Stimulated activated CD8-positive, alpha-beta memory T cell treated with anti-CD3 and anti-CD28 coated beads, Interleukin-12 subunit alpha, Interleukin-12 subunit beta, amount 100 ng/mL, for 1 hour (primary cell): ENCODE measurements at places on chromosomes 2 and 18.

DNA sequence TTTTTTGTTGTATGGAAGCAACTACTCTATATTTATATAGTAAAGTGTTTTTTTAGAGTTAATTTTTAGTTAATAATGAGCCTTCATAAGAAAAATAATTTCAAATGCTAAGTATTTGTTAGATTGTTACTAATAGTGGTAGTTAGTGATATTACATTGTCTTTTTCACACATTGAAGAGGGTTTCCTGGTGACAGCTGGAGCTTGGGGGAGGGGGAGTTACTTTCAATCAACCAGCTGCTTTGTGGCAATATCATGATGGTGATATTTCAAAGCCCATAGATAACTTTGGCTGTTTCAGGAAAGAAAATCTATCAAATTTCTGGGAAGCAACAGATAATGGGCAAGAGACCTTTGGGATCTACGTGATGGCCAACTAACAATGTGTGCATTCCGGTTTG, 4.1 kb downstream of the RHBDD1 start:
- DNase-seq = no peak

GRCh38 chr2:81324046-81324445, 1019.5 kb upstream of the LRRTM1 start:
- DNase-seq = no peak

DNA sequence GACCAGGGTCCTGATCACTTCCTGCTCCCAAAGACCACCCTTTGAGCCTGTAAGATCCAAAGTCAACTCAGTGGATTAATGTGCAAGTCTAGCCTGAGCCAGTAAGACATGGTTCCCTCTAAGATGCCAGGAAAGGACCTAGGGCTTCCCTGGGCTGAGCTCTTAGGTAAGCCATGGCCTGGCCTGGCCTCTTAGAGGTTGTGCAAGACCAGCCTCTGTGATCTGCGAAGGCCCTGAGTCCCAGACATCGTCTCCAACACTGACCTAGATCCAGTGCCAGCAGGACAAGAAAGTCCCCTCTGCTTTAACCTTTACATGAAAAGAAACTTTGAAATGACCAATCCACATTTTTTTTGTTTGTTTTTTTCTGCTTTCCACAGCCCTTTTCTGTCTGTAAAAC, 73.6 kb upstream of the CYP1B1 start:
- no peak for DNase-seq

- DNase-seq = no peak
Observed at GRCh38 chr18:22318745-22319407, 98.8 kb downstream of the CTAGE1 start.

- peak; percentile 69 for DNase-seq
Observed at GRCh38 chr2:126776692-126777619, 121.0 kb downstream of the GYPC start.

DNA sequence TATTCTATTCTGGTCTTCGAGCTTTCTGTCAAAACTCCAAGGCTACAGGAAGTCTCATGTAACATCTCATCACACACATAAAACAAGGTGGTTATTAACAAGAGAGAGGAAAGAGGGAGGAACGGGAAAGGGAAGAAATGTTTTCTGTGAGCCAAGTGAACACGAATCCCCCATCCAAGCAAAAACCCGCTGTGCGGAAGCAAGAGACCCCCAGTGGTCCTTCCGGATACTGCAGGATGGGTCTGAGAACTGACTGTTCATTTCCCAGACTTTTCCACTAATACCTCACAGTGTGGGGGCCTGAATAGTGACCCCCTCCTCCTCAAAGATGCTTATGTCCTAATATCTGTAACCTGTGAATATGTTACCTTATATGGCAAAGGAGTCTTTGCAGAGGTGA, 19.0 kb upstream of the DIPK1C start:
- no peak for DNase-seq

GRCh38 chr2:18435426-18436037, 124.9 kb downstream of the RDH14 start:
- DNase-seq = no peak

DNA sequence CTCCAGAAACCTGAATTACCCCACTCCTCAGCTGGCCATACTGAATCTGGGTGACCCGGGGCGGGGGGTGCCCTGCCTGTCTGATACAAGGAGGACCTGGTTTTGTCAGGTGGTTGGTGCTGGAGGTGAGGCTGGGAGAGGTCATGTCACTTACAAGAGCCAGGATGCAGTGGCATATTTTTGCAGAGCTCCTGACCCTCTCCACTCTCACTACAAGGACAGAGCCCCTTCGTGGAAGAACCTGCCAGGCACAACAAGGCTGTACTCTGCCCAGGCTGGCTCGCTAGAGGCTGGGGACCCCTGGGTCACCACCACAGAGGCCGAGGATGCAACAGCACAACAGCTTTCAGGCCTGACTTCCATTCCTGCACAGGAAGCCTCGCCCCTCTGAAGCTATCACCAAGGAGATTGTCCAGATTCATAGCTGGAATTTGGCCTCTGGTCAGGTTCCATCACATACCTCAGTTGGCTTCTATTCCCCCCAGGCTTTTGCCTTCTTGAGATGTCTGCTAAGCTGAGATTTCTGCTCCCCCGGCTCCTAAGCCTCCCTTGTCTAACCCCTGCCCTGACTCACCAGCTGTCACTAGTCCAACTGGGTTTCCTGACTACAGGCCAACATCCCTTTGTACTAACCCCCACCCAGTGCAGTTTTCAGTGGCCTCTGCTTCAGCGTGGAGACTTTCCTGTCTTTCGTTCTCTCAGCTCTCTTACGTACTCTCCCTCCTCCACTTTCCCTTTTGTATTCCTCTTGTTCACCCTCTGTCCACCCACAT, 132.5 kb upstream of the EPAS1 start:
- DNase-seq = no peak

GRCh38 chr2:233119123-233119522, 59.0 kb downstream of the INPP5D start:
- DNase-seq = no peak

DNA sequence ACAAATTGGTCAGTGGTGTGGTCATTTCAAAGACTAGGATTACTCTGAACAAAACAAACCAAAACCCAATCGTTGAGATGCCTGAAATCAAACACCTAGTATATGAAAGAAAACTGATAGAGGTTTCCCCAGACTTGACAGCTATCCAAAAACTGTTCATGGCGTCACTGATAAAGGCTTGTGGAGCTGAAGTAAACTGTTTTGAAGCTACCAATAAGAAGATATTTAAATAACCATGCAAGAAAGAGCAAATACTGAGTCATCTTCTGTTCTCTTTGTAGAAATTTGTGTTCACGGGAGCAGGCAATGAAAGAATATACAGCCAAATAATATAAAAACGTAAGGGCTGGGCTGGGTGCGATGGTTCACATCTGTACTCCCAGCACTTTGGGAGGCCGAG, 7.5 kb upstream of the COLEC11 start:
- no peak for DNase-seq

- peak; percentile 55 for DNase-seq
Observed at GRCh38 chr2:9813312-9814128, 29.8 kb upstream of the TAF1B start.

GRCh38 chr2:219309278-219309677, at the start of gene PTPRN:
Gene PTPRN (minus strand): TSS chr2:219309401. CDS start chr2:219309332, 69 bp downstream.
- DNase-seq = no peak

- no peak for DNase-seq
Observed at GRCh38 chr2:82730811-82731210, 1728.3 kb downstream of the SUCLG1 start.
